Frontal cortex (tissue), 4 donors: ENCODE measurements at places on chromosomes 3 and 15. TPM values are rescaled to one million over a fixed set of nuclear protein-coding genes. Genes with fewer than 3 reads are reported as not detected.

The LMCD1 gene
- total RNA-seq: 0.41 TPM

The C3orf62 gene
- 6.5 TPM for total RNA-seq

The KLHL40 gene
- total RNA-seq: 0.41 TPM

The ALPK3 gene
- 0.82 TPM for total RNA-seq

The PATL2 gene
- not detected for total RNA-seq

The EOMES gene
- total RNA-seq: 6.9 TPM

The TM6SF1 gene
- total RNA-seq: 27.7 TPM

The CSPG4 gene
- 4.5 TPM for total RNA-seq

The AHSG gene
- total RNA-seq: not detected

The PRR20G gene
- total RNA-seq: not detected

The LMAN1L gene
- total RNA-seq: not detected

The TUSC7 gene
- not detected for total RNA-seq
